ENCODE measurements at places on chromosomes 13 and 19.

DNA sequence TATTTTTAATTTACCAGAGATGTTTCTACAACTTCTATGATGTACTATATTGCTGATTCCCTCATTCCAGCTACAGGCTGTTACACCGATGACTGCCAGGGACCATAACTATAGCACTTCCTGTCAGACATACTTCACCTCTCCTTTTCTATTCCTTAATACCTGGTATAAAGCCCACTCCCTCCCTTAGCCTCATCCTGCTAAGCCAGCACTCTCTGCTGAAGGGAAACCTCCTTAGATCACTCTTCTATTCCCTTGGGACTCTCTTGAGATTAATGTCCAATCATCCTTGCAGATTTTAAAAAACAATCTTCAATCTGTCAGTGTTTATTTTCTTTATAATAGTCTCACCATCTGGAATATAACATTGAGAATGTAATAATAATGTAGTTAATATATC is 127.9 kb downstream of the DIAPH3 start:
- DNase-seq = no peak

GRCh38 chr13:42656958-42657357 is 83.0 kb downstream of the TNFSF11 start:
- no peak for DNase-seq

DNA sequence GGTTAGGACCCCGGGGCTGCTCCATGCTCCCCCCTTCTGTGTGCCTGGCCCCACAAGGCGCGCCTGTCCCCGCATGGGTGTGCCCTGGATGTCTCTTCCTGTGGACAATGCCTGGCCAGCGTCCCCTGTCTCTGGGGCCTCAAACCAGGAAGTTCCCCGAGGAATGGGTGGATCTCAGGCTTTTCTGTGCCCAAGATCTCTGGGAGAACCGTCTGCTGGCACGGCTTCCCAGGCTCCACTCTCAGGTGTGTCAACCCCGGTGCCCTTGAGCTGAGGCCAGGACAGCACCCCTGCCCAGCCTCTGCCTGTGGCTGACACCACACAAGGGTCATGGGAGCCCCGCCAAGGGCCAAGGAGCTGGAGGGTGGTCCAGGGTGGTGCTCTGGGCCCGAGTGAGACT is 15.7 kb downstream of the ZNF444 start:
- DNase-seq = no peak

DNA sequence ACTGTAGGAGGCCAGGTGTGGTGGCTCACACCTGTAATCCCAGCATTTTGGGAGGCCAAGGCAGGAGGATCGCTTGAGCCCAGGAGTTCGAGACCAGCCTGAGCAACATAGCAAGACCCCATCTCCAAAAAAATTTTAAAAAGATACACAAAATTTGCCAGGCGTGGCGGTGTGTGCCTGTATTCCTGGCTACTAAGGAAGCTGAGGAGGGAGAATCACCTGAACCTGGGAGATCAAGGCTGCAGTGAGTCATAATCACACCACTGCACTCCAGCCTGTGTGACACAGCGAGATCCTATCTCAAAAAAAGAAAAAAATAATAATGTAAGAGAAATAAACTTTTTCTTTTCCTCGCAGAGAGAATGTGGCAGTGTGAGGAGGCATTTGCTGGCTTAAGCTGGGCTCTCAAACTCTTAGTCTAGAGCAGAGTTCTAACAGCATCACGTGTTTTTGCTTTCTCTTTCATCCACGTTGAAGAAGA is 21.1 kb downstream of the FAM187B start:
- DNase-seq = no peak

GRCh38 chr13:43428545-43429296 is 358.1 kb downstream of the ENOX1 start:
- DNase-seq = no peak

GRCh38 chr13:20402881-20403280 is 122.8 kb downstream of the CRYL1 start:
- DNase-seq = no peak

DNA sequence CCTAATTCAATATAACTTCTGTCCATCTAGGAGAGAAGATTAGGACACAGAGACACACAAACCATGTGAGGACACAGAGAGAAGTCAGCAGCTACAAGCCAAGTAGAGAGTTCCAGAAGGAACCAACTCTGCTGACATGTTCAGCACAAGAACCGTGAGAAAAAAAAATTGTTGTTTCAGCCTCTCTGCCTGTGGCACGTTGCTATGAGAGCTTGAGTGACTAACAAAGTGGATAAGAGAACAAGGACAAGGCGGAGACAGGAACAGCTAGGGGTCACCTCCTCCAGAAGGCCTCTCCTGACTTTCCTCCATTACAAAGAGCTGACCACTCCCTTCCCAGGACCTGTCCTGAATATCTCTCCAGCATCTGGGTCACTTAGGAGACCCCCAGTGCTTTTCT is 5.6 kb upstream of the SIGLEC12 start:
- no peak for DNase-seq

GRCh38 chr13:34037636-34038540 is 219.9 kb downstream of the RFC3 start:
- no peak for DNase-seq

GRCh38 chr19:37790244-37790925 is 11.0 kb upstream of the ZNF573 start:
- DNase-seq = no peak

DNA sequence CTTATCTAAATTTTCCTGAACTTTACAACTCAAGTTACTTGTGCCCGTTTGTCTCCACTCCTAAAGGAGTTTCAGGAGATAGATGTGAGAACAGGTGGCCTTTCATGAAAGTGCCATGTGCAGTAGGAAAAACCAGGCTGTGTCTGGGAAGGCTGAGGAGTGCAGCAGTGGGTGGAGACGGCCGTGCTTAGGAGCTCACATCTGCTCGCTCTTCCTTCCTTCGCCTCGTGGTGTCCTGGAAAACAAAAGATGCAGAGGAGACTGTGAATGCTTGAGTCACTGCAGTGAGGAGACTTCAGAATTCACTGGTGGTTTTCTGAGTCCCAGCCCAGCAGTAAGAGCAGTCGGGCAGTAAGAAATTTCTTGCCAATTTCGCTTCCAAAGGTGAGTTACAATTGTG is 138.4 kb upstream of the RNF113B start:
- DNase-seq = no peak

DNA sequence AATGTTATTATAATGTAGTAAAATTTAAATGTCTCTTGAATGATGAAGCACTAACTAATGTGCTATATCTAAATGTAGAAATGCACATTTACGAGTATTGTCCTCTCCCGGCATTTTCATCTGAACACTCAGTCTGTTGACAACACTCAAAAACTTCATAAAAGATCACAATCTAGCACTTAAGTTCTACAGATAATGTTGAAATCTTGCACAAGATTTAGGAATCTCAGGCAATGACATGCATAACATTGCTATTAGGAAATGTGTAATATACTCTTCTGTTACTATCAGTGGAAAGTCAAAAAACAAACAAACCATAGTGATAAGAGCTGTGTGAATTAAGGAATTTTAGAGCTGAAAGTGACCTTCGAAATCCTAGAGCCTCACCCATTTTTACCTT is 37.5 kb upstream of the XPO4 start:
- no peak for DNase-seq

GRCh38 chr13:46340631-46341111 is 46.4 kb downstream of the RUBCNL start:
- no peak for DNase-seq

GRCh38 chr13:79519255-79519654 is 38.3 kb downstream of the NDFIP2 start:
- no peak for DNase-seq

DNA sequence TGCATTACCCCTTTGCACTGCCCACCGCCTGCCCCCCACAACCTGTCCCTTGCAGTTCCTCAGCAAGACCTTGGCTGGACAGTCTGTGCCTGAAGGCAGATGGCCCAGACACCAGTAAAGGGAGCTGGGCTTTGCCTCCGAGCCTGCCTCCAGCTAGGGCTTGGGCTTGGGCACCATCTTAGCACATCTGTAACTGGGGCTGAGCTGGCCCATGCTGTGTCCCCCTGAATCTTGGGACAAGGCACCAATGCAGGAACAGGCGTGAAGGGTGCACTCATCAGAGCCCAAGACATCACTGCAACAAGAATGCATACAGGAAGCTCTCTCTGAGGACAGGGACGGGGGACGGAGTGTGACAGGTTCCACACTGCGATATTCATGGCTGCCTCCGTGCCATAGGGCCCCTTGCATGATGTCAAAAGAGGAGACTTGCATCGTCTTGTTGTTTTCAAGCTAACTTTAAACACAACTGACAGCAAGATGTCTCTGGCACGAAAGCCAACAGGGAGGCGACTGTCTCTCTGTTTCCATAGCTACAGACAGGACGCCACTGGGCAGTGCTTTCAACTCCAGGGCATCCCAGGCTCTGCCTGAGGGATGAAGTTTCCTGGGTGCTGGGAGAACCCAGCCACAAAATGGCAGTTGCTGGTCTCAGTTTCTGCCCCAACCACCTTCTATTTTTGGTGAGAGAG is 8.7 kb upstream of the CHST8 start:
- no peak for DNase-seq

GRCh38 chr19:16978156-16978555 is 48.5 kb downstream of the CPAMD8 start:
- no peak for DNase-seq

DNA sequence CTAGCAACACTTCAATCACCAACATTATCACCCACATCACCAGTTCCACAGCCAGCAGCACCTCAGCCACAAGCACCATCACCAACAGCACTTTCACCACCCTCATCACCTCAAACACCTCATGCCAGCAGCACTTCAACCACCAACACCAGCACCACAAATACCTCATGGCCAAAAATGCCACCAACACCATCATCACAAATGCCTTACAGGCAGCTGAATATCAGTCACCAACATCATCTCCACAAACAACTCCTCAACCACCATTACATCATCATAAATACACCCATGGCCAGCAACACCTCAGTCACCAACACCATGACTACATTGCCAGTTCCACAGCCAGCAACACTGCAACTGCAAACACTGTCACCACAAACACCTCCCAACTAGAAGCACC is 10.4 kb downstream of the FCER2 start:
- no peak for DNase-seq

- no peak for DNase-seq
These were observed 95.3 kb upstream of the SLC15A1 start for GRCh38 chr13:98847780-98848179.

- peak; percentile 59 for DNase-seq
These were observed 9.8 kb downstream of the DAZAP1 start for GRCh38 chr19:1417145-1417544.

Measured in astrocyte of the cerebellum (primary cell).